ENCODE measurements at places on chromosomes 13 and 19.

DNA sequence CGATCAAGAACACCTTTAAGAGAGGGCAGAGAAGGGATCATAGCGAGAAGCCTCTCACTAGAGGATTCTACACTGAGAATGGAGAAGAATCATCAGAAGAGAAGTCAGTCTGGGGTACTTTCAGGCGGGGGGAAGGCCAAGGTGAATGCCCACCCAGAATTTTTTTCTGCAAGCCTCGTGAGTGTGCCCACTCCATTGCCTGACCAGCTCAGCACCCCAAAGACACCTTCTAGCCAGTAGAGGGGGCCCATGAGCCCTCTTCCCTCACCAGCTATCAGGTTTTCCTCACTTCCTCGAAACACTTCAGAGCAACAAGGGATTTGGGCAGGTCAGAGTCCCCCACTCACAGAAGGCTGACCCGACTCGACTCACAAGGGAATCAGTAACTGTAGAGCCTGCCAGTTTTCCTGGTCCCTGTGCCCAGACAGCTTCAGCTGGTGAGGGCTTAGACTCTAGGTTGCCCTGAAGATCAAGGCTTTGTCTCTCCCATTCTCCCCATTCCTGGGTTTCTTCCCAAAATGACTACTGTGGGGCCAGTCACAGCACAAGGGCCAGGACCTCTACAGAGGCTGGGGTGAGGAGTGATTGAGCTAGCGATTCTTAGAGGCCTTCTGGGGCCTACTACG lies 18.4 kb downstream of the NLRP13 start:
- DNase-seq: peak; percentile 3

- no peak for DNase-seq
Observed at GRCh38 chr13:43088093-43088511, 64.7 kb downstream of the DNAJC15 start.

GRCh38 chr13:50993934-50994333 lies 84.3 kb downstream of the RNASEH2B start:
- DNase-seq: no peak

- DNase-seq: no peak
Observed at GRCh38 chr13:73465617-73465971, 406.8 kb downstream of the KLF5 start.

GRCh38 chr13:107329991-107330390 lies 762.1 kb upstream of the ARGLU1 start:
- DNase-seq: no peak

- DNase-seq: no peak
Observed at GRCh38 chr13:31775686-31776085, 36.4 kb downstream of the RXFP2 start.

DNA sequence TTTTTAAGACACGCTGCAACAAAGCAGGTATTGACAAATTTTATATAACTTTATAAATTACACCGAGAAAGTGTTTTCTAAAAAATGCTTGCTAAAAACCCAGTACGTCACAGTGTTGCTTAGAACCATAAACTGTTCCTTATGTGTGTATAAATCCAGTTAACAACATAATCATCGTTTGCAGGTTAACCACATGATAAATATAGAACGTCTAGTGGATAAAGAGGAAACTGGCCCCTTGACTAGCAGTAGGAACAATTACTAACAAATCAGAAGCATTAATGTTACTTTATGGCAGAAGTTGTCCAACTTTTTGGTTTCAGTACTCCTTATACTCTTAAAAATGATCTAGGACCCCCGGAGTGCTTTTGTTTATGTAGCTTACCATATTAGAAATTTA lies 1.2 kb downstream of the BRCA2 start:
- DNase-seq: no peak

DNA sequence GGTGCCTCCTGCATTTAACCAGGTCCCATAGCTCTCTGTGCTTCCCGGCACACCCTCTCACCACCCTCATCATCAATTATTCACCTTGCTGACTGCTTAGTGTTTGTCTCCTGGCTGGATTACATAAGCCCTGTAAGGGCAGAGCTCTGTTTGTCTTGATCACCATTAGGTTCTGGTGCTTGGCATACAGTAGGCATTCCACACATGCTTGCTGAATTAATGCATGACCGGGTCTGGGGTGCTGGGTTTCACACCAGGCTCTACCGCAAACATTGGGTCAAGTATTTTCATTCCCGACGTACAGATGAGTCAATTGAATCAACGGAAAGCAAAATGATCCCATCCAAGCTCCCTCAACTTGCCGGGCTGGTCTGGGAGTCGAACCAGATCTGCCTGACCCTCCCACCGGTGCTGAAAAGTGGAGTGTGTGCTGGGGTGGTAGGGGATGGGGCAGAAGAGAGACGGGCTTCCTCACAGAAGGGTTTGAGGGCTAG lies 28.5 kb downstream of the VAV1 start:
- peak; percentile 29 for DNase-seq

GRCh38 chr19:1449467-1450442 lies at the start of gene APC2:
TSS of gene APC2 (plus strand) at chr19:1450121. CDS start at chr19:1453002, 2,881 bp downstream.
- no peak for DNase-seq

DNA sequence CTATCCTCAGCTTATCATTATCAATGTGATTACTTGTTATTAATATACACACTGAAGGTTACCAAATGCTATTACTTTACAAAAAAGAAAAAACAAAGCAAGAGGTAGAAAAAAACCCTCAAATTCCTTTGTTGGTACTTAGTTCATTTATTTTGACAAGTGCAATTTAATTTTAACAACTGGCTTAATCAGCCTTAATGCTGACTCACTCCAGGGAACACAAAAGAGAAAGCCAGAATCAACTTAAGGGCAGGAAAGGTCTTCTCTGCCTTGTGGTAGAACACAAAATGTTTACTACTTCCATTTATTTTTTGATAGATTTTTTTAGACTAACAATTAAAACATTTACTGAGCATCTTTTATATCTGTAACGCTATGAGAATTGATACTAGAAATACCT lies 417.1 kb downstream of the PCDH17 start:
- DNase-seq: no peak

DNA sequence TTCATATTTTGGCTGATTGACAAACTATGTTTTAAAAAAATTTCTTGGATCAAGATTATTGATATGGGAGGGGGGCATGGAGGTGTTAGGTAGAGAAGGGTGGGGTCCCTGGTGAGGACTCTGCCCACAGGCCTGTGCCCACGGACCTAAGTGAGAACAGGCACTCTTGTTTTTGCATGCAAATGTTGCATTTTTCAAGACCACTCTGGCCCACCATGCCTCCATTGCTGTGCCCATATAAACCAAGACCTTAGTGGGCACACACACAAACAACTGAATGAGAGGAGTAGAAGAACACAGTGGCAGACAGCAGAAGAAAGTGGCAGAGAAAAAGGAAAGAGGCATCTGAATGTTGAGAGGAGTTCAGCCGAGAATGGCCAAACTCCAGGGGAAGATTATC lies 69.6 kb upstream of the ZNF98 start:
- no peak for DNase-seq

DNA sequence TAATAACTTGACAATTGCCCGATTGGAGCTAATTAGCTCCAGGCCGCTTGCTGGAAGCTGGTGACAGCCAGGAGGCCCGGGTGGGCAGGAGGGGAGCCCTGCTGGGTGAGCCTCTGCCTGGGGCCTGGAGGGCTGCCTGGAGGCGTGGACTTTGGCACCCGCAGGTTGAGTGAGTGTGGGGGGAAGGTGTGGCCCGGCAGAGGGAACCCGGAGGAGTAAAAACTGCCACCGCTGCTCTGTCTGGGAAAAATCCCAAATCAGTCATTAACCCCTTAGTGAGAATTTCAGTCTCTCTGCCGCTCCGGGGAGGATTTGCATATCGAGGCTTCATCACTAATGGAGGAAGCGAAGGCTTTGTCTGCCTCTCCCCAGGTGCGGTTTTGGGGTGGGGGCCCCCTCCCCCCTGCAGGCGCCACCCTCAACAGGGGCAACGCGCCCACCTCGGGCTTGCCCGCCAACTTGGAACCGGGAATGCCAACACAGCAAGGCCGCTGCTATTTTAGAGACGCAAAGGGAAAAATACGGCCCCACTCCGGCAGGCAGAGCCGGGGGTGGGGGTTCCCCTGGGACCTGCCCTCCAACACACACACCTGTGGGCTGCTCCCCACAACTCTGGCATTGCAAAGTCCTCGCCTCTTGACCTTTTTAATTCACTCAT lies 6.2 kb downstream of the EFNA2 start:
- DNase-seq: no peak

GRCh38 chr13:74765955-74766354 lies 631.8 kb upstream of the KLF12 start:
- no peak for DNase-seq

DNA sequence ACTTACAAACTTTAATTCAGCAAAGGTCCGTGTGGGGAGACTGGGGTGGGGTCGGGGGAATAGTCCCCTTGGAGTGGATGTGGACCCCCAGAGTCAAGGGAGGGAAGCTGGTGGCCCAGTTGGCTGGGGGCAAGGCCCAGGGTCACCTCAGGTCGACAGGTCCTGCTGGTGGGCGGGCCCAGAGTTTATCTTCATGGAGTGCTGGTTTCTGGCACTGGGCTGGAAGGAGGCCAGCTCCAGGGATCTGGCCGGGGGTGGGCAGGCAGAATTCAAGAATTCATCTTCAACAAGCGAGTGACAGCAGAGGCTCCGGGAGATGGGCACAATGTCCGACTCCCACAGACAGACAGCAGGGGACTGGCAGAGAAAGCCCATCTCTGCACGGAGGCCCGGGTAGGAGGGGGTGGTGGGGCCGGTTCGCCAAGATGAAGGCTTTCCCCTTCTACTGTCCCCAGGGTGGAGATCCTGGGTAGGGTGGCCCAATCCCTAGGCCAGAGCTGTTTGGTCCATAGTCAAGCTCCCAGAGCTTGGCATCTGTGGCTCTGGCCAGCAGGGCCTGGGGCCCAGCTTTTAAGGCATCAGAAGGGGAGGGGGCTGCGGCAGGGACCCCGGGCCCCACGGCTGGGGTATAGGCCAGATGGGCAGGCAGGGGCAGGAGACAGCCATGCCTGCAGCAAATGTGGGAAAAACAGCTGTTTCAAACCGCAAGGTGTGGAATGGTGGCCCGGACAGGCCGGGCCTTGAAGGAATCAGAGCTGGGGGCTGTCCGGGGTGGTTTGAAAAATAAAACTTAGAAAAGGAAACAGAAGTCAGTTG lies 622 bp upstream of the FDX2 start:
- no peak for DNase-seq

DNA sequence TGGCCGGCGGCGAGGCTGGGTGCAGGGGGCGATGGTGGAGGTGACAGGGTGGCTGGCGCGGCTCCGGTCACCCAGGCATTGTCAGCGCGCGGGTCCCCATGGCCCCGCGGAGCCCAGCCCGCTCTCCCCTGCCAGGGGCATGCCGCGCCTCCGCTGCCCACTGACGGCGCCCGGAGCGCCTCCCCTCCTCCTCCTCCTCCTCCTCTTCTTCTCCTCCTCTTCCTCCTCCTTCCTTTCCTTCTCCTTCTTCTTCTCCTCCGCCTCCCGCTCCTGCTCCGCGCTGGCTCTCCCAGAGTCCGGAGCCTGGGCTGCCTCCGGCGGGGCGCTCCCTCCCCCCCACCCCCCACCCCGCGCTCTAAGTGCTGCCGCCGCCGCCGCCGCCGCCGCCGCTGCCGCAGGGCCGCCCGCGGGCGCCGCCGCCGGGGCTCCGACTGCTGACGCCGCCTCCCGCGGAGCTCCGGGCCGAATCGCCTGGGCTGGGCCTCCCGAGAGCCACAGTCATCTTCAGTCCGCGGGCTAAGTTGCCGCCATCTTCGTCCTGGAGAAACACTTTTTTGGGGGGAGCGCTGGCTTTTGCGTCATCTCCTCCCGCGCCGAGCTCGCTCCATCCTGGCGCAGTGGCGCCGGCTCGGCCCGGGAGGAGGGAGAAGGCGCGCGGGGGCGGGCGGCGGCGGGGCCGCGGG lies 348.3 kb downstream of the LIG4 start:
- peak; percentile 10 for DNase-seq

DNA sequence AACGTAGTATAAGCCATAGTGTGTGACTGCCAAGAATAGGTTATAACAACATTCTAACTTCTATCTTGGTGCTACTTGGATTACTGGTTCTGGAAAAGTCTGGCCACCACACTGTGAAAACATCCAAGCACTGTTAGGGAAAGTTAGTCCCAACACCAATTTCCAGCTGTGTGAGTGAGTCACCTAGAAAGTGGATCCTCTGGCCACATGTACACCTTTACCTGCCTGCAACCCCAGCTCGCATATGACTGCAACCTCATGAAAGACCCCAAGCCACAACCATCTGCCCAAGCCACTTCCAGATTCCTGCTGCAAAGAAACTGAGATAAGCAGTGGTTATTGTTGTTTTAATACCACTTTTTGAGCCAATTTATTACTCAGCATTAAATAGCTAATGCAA lies 404.5 kb downstream of the KCTD12 start:
- no peak for DNase-seq

DNA sequence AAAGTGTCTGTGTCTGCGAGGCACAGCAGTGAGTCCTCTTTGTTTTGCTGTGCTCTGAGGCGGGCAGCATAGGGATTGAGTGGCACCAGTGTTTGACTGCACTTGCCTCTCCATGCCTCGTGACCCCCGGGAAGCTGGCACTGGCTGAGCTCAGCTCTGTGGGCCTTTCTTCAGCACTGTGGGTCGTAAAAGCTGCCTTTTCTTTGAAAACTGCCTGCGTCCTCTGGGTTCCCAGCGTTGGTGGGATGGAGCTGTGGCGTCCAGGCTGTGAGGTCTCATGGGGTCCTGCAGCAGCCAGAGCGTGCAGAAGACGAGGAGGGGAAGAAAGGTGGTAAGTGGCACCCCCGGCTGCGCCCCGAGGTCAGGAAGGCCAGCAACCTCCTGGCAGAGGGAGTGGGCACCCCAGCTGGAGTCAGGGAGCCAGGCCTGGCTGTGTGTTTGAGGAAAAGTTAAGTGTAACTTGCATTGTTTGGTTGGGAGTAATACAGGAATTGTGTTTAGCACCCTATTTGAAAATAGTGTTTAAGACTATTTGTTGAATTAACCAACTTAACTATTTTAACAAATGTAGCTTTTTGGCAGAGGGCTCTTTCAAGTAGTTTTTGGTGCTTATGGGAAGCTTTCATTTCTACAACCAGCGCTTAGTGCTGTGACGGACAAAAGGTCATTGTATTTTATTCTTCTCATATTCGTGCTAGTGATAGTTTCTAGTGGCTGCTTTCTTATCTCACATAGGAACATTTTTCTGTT lies 79.3 kb upstream of the TEX29 start:
- DNase-seq: no peak

DNA sequence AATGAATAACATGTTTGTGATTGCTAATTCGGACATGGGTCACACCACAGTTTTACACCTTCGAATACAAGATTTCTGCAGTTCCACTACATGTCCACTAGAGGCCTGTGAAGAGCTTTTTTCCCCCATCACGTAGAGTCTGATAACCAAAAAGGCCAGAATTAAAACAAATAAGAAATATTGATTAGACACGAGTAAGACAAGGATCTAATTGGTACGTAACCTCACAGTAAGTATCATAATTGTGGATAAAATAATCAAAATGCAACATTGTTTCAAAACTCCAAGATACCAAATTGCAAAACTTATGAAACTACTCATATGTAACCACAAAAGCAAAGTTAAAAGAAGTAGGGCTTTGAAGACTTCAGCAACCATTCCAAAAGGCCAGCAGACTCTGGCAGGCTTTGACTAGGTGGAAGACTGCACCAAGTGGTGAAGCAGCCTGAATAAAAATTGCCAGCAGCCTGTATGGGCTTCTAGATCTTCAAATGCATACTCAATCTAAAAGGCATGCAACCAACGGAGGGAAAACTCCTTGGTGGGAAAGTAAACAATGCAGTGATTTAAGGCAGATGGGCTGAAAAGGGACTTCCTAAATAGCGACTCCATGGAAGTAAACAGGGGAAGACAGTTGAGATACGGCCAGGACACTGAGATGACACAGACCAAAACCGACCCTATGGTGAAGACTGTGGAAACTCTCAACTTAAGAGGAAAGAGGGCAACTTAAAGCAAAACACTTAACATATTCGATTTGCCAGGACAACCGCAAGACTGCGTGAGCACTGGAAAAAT lies 56.7 kb downstream of the STARD13 start:
- DNase-seq: no peak
